ENCODE measurements at places on chromosomes 12 and 14. TPM values are rescaled to one million over a fixed set of nuclear protein-coding genes. Genes with fewer than 3 reads are reported as not detected.

- H3K27ac ChIP-seq, result no peak overlapping the region
- no peak overlapping the region for H3K4me3 ChIP-seq
- H3K36me3 ChIP-seq, result no peaks in the 10 kb centered on the region
- no peaks in the 10 kb centered on the region for H3K27me3 ChIP-seq
- no peaks in the 10 kb centered on the region for H3K4me1 ChIP-seq
Measured at GRCh38 chr12:87812030-87812429, 217.2 kb downstream of the C12orf50 start.

DNA sequence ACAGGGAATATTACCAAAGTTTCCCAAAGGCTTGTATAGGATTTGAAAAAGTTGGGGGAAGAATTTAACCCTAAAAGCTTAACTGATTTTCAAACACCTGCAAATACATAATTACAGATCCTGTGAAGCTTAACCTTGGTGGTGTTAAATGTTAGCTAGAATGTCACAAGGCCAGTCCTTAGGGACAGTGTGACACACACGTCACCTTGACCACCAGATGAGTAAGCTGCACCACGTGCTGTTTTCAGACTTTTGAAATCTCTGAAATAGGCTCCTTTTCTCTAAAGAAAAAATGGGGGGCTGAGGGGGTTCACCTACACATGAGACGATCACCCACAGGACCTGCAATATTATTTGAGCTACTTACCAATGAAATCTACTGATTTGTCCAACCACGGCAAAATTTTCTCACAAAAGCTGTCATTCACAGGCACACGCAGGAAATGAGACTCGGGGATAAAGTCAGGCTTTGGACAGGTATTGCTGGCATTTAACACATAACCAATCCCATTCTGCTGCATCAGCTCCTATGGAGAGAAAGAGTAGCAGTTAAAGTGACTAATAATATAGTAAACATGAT is 75.9 kb downstream of the DUSP16 start:
- H3K27ac ChIP-seq, result no peak overlapping the region
- H3K4me3 ChIP-seq, result no peak overlapping the region
- peaks cover 6% of the 10 kb centered on the region for H3K4me1 ChIP-seq
- no peak for DNase-seq

The CLEC4A gene
- not detected for total RNA-seq

DNA sequence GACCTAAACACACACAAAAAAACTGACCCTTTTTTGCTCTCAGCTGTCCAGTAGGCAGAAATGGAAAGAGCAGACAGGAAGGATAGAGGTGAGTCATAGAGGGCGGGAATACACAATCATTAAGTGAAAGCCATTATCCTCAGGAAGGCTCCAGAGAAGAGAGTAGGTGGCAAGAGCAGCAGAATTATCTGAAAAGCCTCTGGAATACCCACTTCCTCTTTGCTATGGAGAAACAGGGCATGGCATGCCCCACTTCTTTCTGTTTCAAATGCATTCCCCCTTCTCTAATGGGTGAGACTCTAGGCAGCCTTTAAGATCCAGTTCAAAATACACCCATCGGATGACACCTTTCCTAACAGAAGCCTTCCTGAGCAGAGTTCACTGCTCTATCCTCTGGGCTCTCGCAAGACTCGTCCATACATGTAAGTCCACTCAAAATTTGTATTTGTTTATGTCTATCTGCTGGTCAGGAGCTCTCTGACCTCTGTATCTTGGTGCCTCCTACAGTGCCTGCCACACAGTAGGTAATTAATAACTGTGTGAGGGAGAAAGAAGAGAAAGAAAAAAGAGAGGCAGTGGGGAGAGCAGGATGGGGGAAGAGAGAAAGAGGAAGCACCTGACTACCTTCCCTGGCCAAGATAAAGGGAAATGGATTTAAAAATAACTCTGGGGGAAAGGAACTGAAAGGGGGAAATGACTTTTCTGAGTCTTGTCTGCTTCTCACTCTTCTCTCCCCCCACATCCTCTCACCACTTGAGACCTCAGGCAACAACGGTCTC is 8.5 kb downstream of the KLHL33 start:
- H3K4me1 ChIP-seq, result peaks cover 19% of the 10 kb centered on the region
- no peaks in the 10 kb centered on the region for H3K27me3 ChIP-seq
- H3K27ac ChIP-seq, result peak overlapping the region; percentile 63
- H3K4me3 ChIP-seq, result peak overlapping the region; percentile 44

The AMDHD1 gene
- 3.5 TPM for total RNA-seq

DNA sequence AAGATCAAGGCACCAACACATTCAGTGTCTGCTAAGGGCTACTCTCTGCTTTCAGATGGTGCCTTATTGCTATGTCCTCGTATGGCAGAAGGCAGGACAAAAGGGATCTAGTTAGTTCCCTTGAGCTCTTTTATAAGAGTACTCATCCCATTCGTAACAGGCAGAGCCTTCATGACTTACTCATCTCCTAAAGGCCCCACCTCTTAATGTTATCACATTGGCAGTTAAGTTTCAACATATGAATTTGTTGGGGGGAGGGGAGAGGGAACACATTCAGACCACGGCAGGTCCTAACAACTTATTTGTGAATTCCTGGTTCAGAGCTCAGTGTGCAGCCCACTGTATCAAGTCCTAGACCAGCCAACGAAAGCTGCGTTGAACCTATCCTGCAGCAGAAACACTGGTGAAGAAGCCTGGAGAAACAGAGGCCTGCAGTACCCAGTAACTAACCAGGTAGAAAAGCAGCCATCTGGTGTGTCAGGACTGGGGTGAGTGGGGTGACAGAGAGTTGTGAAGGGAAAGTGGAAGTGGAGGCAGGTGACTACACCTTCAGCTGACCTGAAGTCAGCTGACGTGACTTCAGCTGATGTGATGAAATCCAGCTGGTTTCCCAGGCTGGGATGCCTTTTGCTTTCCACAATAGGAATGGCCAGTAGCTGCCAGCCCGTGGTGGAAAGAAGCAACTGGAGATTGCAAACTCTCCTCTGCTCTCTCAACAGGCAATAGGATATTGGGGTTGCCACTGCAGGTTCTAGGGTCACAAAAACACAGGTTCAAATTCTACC is 101.6 kb upstream of the PLXNC1 start:
- H3K27ac ChIP-seq, result no peak overlapping the region
- DNase-seq, result no peak
- H3K36me3 ChIP-seq, result no peaks in the 10 kb centered on the region
- H3K27me3 ChIP-seq, result no peaks in the 10 kb centered on the region
- no peaks in the 10 kb centered on the region for H3K4me1 ChIP-seq

DNA sequence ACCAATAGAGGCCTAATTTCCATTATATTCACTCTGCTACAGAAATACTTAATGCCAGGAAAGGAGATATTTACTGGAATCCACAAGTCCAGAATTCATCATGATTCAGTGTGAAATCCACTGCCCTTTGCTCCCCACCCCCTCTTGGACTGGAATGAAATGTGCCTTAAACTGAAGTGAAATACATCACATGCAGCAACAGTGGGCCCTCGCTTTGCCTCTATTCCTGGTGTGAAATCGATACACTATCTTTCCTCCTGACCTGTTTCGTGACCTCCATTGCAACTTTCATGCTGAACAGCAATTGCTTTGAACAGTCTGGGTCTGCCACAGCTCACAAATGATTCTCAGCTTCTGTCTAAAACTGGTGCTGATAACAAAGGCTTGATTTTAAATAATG is 100.6 kb downstream of the NPAS3 start:
- no peaks in the 10 kb centered on the region for H3K4me1 ChIP-seq
- no peak overlapping the region for H3K27ac ChIP-seq
- H3K36me3 ChIP-seq, result no peaks in the 10 kb centered on the region

GRCh38 chr14:30551460-30551859 is 7.5 kb upstream of the G2E3 start:
- H3K4me1 ChIP-seq, result no peaks in the 10 kb centered on the region
- no peaks in the 10 kb centered on the region for H3K36me3 ChIP-seq
- no peak overlapping the region for H3K4me3 ChIP-seq
- no peaks in the 10 kb centered on the region for H3K27me3 ChIP-seq
- no peak for DNase-seq
- H3K27ac ChIP-seq, result no peak overlapping the region

DNA sequence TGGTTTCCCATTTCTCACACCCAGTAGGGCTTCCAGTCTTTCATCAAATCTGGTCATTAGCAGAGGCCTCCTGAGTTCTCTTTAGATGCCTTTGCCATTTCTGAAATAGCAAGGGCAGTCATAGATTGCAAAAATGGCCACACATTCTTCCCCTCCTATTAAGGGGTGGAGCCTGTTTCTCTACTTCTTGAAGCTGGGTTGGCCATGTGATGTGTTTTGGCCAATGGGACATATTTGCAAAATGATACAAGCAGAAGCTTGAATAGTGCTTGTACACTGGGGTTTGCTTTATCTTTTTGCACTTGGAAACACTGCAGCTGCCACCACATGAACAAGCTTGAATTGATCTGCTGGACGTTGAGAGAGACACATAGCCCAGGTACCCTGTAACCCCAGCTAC is 109.3 kb downstream of the VRK1 start:
- H3K27me3 ChIP-seq, result no peaks in the 10 kb centered on the region
- no peak overlapping the region for H3K27ac ChIP-seq
- H3K4me3 ChIP-seq, result no peak overlapping the region
- H3K4me1 ChIP-seq, result no peaks in the 10 kb centered on the region
- DNase-seq, result no peak
- H3K36me3 ChIP-seq, result no peaks in the 10 kb centered on the region

The SALL2 gene
- total RNA-seq, result 3.9 TPM

The TSPAN9 gene
- 11.4 TPM for total RNA-seq

DNA sequence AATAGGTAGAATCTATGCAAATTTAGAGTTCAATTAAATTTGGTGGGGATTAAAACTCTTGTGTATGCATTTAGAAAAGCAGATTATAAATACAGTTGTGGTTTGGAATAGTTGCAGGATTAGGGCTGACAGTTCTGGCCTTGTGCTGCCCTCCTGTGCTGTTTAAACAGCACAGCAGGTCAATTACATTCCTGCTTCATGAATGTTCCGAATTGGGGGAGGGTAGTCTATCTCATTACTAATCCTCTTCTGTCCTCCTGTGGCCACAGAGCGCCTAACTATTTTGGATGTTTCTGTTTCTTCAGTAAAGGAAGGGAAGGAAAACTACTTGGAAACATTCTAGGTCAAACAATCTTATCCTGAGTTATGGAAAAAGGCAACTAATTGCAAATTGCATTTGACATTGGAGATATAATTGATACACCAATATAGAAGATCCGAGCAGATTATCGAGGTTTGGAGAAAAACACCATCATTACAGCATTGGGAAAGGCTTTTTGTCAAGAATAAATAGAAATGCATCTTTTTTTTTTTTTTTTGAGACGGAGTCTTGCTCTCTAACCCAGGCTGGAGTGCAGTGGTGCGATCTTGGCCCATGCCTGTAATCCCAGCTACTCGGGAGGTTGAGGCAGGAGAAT is 8.7 kb upstream of the GPR19 start:
- H3K4me1 ChIP-seq, result peaks cover 10% of the 10 kb centered on the region
- no peaks in the 10 kb centered on the region for H3K27me3 ChIP-seq
- no peaks in the 10 kb centered on the region for H3K36me3 ChIP-seq

GRCh38 chr14:59425322-59425935 is 39.8 kb downstream of the GPR135 start:
- DNase-seq, result no peak
- H3K36me3 ChIP-seq, result no peaks in the 10 kb centered on the region
- H3K4me1 ChIP-seq, result no peaks in the 10 kb centered on the region
- H3K27ac ChIP-seq, result no peak overlapping the region
- no peaks in the 10 kb centered on the region for H3K27me3 ChIP-seq
- H3K4me3 ChIP-seq, result no peak overlapping the region
